ENCODE measurements at places on chromosomes 6 and 20.

DNA sequence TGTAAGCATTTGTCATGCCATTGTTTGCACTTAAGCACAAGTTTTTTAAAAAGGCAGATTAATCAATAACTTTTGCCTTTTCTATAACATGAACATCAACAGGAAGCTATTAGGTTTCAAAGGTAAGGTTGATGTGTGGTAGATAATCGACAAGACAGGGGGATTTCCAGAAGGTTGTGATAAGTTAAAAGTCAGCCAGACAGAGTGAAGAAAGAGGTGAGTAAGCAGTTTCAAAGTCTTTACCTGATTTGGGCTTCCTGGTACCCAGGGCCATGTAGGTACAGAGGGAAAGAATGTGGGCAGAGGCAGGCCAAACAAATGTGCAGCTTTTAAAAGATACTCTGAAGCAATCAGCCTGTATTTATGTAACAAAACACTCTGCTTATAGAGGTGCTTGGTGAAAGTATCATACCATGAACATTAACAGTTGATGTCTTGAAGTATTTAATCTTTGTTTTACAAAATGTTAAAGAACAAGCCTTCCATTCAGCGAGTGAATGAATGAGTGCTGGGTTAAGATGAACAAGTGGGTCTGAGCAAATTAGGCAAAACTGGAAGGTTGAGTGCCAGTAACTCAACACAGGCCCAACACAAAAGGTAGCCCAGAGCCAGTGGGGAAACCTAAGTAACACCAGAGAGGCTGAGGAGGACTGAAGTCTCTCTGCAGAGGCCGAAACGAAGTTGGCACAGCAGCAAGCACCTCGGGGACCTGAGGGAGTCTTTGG is 60.2 kb downstream of the LRRC1 start:
- DNase-seq: no peak

DNA sequence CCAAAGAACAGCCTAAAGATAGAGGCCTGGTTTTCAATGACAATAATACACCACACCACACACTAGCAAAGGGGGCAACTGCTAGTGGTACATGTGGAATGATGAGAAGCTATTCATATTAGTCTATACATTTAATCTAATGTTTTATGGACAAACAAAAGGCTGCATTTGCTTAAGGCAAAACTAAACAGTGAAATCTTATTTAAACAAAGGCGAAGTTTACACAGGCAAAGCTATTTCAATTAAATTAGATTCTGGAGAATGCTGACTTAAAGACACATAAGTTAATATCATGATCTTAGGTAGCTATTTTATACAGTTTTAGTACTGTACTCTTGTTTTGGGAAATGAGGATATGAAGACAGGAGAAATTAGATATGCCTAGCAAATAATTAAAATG is 53.9 kb upstream of the SIM1 start:
- no peak for DNase-seq

DNA sequence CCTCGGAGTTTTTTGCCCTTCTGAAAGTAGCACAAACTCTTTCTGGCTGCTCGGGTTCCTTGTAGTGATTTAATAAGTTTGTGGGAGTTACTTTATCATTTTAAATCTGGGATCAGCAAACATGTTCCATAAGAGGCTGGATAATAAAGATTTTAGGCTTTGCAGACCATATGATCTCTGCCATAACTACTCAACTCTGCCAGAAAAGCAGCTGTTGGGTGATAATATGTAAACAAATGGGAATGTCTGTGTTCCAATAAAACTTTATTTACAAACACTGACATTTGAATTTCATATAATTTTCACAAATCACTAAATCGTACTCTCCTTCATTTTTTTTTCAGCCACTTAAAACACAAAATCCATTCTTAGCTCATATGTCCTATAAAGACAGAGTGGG is 3.9 kb upstream of the STMND1 start:
- DNase-seq: no peak

DNA sequence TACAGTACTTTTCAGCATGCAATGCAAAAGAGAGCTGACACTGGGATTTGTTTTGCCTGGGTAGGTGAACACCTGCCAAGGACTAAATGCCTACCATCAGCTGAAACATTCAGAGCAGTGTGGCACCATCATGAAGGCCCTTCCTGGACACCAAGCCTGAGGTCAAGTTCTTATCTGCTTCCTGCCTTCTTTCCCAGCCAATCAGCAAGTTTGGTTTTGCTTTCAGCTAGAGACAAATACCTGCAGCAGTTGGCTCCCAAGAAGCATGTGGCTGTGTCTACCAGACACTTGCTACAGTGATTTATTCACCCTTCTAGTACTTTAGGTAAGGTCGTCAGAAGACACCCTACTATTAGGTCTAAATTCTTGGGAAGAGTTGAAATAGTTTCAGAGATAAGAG is 112.8 kb downstream of the TBX18 start:
- no peak for DNase-seq

- DNase-seq: no peak
Measured at GRCh38 chr6:151422981-151423380, 28.9 kb downstream of the RMND1 start.
